ENCODE measurements at places on chromosomes 3 and 15.

GRCh38 chr15:52523192-52523591 lies 5.5 kb downstream of the MYO5A start:
- DNase-seq: peak; percentile 82

GRCh38 chr3:11759996-11760395 lies 86.7 kb downstream of the TAMM41 start:
- no peak for DNase-seq

GRCh38 chr15:72873379-72874233 lies 90.0 kb upstream of the ADPGK start:
- DNase-seq: no peak

DNA sequence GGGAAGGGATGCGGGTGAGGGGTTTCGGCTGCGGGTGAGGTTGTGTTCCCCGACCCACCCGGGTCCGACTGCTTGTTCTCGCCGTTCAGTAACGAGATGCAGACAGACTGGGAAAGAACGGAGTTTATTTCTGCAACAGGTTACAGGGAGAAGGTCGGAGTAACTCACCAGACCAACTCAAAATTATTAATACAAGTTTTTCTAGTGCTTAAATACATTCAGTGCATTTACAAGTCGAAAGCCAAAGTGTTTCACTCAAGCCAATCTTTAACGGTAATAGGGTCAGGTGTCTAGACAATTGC lies 492 bp upstream of the HIGD1A start:
- peak; percentile 9 for DNase-seq

- DNase-seq: no peak
These were observed 17.4 kb downstream of the MFSD1 start for GRCh38 chr3:158819282-158819681.

- no peak for DNase-seq
These were observed 380.3 kb upstream of the ATP10A start for GRCh38 chr15:26243382-26243781.

DNA sequence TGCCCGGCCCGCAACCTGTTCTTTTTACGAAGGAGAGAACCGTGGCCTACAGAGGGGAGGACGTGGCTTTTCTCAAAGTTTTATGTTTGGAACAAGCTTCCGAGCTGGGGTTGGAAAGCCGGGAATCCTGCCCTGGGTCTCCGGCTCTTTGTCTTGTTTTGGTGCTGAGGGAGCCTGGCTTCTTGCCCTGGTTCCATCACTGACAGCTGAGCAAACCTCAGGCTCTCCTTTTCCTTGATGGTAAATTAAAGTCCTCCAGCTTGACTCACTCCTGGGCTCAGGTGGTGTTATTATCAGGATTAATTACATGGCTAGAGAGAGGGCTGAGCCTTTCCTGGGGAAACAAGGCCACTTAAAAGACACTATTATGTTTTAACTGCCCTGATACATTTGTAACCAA lies 289.5 kb upstream of the RGMA start:
- DNase-seq: no peak

DNA sequence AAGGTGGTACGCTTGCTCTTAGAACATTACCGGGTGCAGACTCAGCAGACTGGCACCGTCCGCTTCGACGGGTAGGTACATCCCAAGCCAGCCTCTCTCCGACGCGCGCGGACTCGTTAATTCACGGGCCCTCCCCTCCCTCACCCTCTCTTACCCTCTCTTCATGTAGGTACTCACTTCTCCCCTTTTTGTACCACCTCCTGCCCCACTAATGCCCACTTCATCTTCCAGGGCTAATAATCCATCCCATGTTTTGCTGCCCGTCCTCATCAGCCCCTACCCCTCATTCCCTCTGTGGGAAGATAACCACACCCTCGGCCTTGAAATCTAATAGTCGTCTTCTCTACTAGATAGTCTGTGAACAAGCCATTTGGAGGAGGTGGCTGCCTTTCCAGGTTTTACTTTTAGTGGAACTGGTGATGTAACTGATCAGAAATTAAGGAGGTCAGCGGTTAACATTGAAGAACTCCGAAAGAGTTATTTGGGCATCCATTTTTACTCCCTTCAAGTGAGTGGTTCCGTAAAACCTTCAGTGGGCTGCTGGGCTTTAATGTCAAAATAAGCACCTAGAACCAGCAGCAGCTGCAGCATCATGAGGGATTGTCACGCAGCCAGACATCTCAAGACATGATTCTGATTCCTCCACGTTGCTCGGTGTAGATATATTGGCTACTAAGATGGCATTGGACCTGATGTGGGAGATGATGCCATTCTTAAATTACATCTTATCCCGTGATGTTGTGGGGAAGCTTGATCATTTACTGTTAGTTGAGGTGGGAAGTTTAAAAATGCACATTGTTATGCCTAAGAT lies 1.3 kb downstream of the FEM1B start:
- peak; percentile 28 for DNase-seq

- DNase-seq: no peak
These were observed 104.6 kb downstream of the ATP1B3 start for GRCh38 chr3:141981084-141981483.

DNA sequence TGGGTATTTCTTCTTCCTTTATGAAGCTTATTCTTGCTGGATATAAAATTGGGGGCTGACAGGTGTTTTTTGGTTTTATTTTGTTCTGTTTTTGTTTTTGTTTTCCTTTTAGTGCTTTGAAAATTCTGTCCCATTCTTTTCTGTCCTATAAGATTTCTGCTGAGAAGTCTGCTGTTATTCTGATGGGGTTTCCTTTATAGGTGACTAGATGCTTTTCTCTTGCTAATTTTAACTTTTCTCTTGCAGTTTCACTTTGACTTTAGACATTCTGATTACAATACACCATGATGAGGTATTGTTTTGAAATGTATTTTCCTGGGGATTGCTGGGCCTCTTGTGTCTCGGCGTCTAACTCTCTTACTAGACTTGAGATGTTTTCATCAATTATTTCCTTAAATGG lies 22.8 kb downstream of the TTC14 start:
- no peak for DNase-seq

GRCh38 chr3:70771426-70772147 lies 459.1 kb upstream of the MDFIC2 start:
- DNase-seq: peak; percentile 74

DNA sequence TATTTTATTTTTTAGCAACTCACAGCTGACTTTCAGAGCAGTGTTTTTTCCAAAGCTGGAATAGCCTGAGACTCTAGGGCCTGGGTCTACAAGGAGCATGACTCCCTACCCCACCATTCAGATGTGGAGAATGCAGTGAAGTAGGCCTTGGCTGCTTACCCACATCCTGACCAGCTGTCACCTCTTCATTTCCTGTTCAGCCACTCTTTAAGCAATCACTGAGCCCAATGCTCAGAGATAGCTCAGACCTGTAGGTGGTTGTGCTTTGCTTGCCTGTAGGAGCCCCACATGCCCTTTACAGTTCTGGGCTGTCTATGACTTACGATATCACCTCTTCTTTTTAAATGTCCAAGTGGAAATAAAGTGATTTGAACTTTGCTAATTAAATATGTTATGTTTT lies 148.1 kb downstream of the NEK11 start:
- DNase-seq: peak; percentile 20

DNA sequence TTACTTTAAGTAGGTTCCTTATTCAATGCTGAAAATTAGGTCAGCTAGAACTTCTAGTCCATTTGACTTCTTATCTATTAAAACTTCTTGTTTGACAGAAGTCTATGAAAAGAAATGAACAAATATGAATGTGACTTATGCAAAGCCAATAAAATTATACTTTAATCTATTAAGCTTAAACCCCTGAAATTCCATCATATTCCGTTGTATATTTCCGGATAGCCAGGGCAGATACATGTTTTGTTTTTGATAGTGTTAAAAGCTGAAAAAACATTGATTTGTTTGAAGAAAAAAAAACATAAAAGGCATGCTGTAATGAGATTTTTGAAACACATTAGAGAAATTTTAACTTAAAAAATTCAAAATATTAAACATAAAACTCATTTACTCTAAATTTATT lies 667.2 kb upstream of the NAALADL2 start:
- DNase-seq: no peak

All from cardiac fibroblast (primary cell).